ENCODE measurements at places on chromosomes 1 and 21.

DNA sequence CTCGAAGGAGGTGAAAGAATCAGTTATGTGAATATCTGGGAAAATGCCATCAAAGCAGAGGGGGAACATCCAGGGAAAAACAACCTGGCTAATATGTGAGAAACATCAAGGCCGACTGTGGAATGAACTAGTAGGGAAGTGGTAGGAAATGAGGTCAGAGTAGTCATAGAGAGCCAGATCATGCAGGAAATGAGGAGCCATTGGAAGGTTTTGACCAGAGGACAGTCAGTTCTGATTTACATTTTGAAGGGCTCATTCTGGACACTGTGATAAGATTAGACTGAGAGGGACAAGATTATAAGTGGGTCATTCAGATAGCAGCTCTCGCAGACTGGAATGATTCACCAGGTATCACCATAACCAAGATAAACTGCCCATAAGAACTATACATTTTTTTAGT lies 63.7 kb downstream of the SYT14 start:
- DNase-seq = no peak

DNA sequence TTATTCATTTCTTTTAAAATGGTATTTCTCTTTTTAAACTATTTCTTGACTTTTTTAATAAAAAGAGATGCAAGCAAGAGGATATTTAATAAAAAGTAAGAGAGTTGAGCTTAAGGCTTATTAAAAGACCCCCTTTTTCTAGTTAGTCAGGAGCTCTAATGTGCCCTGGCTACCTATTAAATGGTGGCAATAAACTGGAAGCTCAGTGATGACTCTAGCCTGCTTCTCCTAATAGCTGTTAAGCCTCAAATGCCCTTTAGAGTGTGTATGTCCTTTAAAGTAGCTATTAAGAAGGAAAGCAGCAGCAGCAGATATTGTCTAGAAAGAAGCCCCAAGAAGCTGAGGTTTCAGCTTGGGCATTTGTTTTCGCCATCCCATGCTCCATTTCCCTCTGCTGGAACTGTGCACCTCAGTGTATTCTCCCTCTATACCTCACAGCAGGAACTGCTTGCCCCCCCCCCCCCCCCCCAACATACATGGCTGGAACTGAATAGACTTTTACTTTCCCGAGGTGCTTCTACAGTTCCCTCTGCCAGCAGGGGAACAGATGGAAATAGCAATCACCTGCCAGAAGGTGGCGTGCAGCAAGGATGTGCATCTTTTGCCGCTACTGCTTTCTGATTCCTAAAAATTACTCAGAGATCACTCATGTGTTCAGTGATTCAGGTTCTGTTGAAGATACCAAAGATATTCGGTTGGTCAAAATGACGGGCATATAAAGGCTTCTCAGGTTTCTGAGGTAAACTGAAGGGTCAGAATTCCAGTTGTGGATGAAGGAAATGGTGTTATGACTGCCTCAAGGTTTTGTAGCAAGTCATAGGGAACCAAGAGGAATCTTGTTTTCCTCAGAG lies 2.5 kb downstream of the RGS4 start:
- peak; percentile 66 for DNase-seq

GRCh38 chr1:47188791-47189785 lies 748 bp downstream of the PDZK1IP1 start:
- no peak for DNase-seq

- DNase-seq = no peak
These were observed 59.6 kb upstream of the HP1BP3 start for GRCh38 chr1:20846461-20847374.

- DNase-seq = no peak
These were observed 66.8 kb upstream of the SLC25A33 start for GRCh38 chr1:9472386-9473031.

DNA sequence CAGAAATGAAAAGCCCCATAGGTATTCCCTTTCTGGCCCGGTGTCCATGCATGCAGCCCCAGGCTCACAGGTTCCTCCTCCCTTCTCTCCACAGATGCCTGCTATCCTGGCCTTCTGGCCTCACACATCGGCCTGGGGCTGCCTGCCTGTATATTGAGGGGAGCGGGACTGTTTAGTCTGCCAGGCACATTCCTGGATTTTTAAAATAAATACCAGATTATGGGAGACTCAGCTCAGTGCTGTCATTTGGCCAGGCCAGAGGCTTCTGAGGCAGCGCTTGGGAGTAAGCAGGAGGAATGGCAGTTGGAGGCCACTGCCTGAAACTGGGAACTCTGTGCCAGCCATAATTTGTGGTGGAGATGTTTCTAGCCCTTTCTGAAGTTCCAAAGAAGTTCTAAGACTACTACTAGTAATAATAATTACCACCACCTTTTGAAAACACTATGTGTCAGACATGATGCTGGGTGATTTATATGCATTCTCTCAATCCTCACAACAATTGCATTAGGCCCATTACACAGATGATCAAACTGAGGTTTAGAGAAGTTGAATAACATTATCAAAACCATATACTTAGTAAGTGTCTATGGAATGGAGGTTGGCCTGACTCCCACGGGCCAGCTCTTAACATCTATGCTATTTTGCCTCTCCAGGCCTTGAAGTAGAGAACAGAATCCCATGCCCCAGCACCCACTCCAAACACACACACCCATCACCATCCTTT lies 107.6 kb downstream of the PLXNA2 start:
- DNase-seq = no peak

- no peak for DNase-seq
These were observed 136.4 kb upstream of the VAMP3 start for GRCh38 chr1:7634546-7635240.

- DNase-seq = no peak
These were observed 488 bp upstream of the ADAMTS1 start for GRCh38 chr21:26845759-26846035.

DNA sequence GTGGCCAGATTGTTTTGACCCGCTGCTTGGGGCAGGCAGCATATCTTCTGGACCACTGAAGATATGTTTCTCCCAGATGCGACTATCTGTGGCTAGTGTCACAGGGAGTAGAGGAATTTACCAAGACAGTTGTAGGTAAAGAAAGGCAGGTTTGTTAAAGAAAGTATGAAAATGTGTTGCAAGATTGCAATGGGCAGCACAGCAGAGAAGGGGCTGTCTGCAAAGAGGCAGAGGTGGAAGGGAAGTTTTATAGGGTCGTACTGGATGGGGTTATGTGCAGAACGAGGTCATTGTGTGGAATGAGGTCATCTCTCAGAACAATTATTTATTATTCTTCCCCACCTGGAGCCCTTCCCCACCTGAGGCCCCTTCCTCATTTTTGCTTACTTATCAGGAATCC lies 15.0 kb upstream of the VAMP4 start:
- DNase-seq = no peak

- DNase-seq = peak; percentile 91
These were observed 11.4 kb downstream of the BTBD19 start for GRCh38 chr1:44819608-44820327.

DNA sequence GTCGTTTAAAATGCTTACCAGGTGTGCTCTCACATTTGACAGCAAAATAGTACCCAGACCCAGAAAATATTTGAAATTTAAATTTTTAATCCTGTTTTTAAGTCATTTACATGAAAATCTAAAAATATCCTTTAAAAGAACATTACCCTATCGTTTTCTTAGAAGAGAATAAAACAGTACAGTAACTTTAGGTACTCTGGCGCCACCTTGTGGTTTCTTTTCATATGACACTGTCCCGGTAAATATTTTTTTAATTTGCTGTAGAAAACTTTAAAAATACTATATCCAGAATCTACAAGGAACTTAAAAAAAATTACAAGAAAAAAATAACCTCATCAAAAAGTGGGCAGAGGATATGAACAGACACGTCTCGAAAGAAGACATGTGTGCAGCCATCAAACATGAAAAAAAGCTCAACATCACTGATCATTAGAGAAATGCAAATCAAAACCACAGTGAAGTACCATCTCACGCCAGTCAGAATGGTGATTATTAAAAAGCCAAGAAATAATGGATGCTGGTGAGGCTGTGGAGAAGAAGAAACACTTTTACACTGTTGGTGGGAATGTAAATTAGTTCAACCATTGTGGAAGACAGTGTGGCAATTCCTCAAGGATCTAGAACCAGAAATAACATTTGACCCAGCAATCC lies 129.2 kb downstream of the RGS21 start:
- peak; percentile 66 for DNase-seq

DNA sequence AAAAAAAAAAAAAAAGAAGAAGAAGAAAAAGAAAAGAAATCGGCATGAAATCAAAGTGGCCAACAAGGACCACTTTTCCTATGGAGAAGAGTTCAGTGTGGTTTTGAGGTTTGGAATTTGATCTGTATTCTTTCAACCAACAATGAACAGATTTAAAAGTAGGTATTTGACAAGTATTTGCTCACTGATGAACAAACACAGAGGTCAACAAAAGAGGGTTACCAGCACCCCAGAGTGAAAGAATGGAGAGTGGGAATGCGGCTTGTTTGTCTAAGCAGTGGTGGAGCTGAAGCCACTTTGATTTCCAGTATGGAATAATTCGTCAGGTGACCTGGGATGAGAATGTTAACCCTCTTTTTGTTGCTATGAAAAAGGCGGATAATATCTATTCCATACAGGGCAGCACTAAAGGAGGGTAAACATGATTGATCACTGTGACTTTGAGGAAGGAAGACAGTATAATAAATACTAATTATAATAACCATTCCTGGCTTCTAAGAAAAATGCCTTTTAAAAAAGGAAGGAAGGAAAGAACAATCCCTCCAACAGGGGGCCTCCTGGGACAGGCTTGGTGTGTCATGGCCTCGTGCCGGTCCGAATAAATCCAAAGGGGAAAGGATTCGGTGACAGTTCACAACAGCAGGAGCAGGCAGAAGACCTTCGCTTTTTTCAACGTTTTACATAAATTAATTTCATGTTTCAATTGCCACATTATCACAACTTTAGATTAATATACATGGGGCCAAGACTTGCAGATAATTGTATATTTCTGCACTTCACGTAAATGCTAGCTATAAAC lies 37.2 kb upstream of the SIM2 start:
- DNase-seq = no peak

DNA sequence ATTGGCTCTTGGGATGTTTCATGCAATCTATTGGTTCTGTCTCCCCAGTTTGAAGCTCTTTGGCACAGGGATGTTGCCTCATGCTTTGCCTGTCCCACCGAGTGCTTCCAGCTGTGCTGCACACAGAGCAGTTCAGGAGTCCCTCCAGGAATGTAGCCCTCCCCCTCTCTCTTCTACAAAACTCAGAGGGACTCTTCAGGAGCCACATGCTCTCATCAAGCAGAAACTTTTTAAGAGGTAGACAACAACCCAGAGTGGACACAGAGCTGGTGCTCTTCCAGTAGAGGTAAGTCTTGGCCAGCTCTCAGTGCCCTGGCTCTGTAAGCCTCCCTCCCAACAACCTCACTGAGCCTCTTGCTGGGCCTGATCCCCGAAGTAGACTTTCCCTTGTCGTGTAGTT lies 11.6 kb upstream of the ZNF697 start:
- DNase-seq = no peak

GRCh38 chr1:100152271-100152670 lies 19.3 kb downstream of the TRMT13 start:
- no peak for DNase-seq

GRCh38 chr1:101051688-101052638 lies 26.4 kb upstream of the DPH5 start:
- DNase-seq = no peak

DNA sequence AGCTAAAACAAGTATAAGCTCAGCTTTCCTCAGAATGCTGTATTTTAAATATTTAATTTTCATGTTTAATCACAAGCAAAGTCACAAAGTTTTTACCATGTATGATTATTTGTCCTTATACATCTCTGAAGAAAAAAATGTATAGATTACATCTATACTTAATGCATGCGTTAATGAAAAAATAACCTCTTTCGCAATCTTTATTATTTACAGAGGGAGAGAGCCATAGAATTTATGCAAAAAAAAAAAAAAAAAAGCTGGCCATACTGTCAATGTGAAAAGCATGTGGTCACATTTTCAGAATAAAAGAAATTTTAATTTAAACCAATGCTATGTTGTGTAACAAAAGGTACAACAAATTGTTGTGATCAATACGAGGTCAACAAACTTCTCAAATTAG lies 148.2 kb downstream of the AKT3 start:
- no peak for DNase-seq

- DNase-seq = no peak
These were observed 192.4 kb upstream of the RNPC3 start for GRCh38 chr1:103333141-103333540.

DNA sequence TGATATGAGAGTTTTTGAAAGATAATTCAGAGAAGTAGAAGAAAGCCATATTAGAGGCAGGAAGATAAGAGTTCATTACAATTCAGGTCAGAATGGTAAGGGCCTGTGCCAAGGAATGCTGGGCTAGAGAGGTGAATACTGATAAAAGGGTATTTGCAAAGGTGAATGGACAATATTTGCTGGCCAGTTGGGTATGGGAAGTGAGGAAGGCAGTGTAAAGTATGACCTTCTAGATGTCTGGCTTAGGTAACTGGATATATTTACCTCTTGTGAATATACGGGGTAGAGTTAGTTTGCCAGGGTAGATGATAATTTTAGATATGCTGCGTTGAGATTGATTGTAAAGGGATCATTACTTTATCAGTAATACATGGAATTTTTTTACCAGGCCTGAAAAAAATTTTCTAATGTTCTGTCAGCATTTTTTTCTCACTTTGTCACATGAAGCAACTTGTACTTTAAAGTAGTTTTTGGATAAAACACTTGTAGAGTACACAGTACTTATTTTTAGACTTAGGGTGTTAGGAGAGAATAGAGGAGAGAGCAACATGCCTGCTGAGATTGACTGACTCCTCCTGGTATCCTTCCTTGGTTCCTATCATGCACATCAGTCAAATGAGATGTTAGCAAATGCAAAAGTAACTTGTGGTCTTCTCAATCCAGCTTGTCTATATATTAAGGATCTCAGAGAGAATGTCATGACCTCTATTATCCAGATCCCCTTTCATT lies 14.1 kb downstream of the RTCA start:
- DNase-seq = no peak

DNA sequence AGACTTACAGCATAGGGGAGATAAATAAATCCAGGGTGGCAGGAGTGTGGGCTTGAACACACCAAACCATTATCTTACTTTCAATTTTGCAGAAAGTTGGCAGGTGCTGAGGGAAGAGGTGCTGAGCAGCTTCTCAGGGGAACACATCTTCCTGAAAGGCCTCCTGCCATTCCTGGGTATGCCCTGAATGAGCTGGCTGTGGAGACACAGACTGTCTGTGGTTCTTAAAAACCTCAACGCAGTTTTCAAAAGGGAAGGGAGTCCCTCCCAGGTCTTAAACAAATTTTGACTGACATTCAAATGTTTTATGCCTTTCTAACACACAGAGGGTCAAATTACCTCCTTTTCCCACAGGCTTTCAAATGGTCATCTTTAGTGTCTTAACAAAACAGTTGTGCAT lies 166.9 kb downstream of the TNFSF18 start:
- peak; percentile 27 for DNase-seq

All from activated CD4-positive, alpha-beta T cell treated with anti-CD3 and anti-CD28 coated beads for 48 hours (primary cell).